GM04503 (cell line): ENCODE measurements at places on chromosomes 11 and 22.

DNA sequence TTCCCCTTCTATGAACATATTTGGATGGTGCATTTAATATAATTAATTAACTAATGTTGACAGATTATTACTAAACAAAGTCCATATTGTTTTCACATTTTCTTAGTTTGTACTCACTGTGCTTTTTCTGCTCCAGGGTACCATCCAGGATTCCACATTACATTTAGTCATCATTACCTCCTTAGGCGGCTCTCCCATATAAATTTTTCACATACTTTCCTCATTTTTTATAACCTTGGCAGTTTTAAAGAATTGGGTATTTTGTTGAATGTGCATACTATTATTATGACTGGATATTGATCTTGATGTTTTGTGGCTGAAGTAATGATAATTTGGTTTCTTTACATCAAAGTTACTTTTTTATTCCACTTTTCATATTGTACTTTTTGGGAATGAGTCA lies 755.6 kb upstream of the ANO3 start:
- DNase-seq = no peak

DNA sequence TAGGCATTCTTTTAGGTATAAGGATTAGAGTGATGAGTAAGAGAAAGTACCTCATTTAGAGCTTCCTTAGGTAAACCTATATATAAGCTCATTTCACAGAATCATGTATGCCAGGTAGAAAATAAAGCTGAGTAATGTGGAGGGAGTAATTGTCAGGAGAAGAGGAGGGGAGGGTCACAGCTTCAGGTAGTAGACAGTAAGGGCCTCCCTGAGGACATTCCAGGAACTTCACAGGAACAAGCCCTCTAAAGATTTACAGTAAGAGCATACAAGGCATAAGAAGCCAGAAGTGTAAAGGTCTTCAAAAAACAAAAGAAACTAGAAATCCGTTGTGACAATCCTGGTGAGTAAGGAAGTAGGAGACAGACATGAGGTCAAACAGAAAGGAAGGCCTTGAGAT lies 57.6 kb downstream of the USP47 start:
- no peak for DNase-seq

GRCh38 chr11:12089473-12089872 lies 20.9 kb upstream of the MICAL2 start:
- DNase-seq = no peak

GRCh38 chr11:69295079-69295994 lies 1.4 kb downstream of the MYEOV start:
- DNase-seq = no peak

- no peak for DNase-seq
These were observed 11.0 kb upstream of the OR56A3 start for GRCh38 chr11:5931061-5931460.

- DNase-seq = peak; percentile 18
These were observed 2.5 kb downstream of the OR52W1 start for GRCh38 chr11:6201481-6201880.

DNA sequence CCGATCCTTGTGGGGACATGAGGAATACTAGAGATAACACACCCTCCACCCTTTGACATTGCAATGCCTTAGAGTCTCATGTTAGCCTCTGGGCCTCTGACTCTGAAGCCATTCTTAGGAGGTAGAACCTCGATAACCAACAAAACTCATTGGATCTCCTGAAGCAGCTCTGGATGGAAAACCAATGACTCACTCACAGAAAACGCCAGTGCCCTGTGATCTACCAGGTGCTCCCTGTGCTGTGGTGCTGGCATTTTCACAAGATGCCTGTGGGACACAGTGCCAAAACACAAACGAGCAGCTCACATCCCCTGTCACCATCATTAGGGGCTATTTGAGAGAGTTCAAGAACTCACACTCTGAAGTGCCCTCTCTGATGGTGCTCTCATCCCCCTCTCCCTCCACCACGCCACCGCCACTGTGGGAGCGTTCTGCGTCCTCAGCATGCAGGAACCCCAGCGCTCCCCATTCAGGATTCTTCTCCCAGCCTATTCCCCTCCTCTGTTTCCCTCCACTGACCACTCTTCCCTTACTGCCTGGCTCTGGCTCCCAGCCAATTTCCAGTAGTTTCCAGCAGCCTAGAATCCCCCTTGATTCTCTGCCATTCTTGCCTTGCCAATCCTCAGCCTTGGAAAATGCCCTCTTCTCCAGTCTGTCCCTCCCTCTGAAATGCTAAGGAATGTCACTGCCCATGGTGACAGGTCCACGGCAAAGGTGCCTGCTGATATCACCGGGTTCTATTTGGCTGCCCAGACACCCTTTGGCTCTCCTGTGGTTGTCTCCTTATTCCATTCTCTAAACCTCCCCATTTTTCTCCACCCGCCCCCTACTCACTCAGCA lies 4.7 kb upstream of the POLD4 start:
- DNase-seq = no peak

- DNase-seq = no peak
These were observed 5.9 kb upstream of the IFITM3 start for GRCh38 chr11:326592-326841.

GRCh38 chr11:74932169-74932568 lies 16.7 kb downstream of the XRRA1 start:
- no peak for DNase-seq

- DNase-seq = no peak
These were observed 80.9 kb upstream of the CSNK2A3 start for GRCh38 chr11:11433960-11434359.

- DNase-seq = no peak
These were observed 1.3 kb downstream of the C11orf42 start for GRCh38 chr11:6206456-6207180.

GRCh38 chr22:21796863-21797262 lies 61.3 kb upstream of the YPEL1 start:
- DNase-seq = no peak

DNA sequence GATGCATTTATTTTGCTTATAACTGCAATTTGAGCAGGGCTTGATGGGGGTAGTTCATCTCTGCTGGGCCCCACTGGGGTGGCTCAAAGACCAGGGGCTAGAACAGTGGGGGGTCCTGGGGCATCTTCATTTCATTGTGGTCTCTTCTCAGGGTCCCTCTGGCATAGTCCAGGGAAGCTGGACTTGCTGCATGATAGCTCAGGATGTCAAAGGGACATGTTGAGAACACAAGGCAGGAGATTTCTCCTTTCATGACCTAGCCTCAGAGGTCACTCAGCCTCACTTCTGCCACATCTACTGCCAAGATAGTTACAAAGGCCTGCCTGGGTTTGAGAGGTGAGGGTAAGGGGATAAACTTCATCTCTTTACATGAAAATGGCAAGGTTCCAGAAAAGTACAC lies 89.5 kb downstream of the CWC15 start:
- no peak for DNase-seq

DNA sequence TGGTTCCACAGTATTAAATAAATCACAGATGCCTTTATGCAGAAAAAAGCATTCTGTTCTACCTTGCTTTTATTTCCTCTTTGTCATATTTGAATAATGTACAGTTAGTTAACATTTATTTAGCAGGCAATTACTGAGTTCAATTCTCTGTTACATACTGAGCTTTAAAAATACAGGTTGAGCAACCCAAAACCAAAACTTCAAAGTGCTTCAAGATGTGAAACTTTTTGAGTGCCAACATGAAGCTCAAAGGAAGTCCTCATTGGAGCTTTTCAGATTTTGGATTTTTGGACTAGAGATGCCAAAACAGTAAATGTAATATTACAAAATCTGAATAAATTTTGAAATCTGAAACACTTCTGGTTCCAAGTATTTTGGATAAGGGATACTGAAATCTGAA lies 54.1 kb downstream of the PDHX start:
- DNase-seq = peak; percentile 26

- DNase-seq = no peak
These were observed 440.3 kb downstream of the ETS1 start for GRCh38 chr11:128146926-128147605.

GRCh38 chr11:25066706-25067105 lies 569.9 kb downstream of the LUZP2 start:
- DNase-seq = no peak

DNA sequence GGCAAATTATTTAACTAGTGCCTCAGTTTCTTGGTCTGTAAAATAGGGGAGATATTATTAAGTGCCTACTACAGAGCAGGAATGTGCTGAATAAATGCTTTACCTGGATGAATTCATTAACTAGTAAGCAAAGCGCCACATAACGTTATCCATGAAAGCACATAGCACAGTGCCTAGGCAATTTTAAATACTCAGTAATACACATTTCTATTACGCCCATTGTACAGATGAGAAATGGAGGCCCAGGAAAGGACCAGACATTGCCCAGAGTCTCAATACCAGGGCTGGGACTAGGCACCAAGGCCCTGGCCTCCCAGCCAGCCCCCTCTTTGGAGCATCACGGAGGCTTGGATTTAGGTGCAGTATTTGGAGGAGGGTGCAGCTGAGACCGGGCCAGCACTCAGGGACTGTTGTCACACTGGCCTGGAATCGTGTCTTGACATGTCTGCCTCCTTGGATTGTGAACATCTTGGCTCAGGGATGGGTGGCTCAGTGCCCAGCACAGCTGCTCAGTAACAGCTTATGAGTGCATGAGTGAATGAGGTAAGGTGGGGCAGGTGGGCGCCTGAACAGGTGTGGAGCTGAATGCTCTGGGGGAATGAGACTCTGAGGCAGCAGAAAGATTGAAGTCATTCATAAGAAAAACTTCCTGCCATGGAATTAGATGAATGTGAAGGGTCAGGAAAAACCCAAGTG lies 42.1 kb upstream of the TPBGL start:
- DNase-seq = no peak

GRCh38 chr11:119472186-119472855 lies 49.3 kb upstream of the THY1 start:
- DNase-seq = no peak

- no peak for DNase-seq
These were observed 21.6 kb upstream of the OR6X1 start for GRCh38 chr11:123775715-123776549.

- no peak for DNase-seq
These were observed at the start of gene NCR3LG1 for GRCh38 chr11:17351510-17352176. Gene NCR3LG1, plus strand, starts transcription at chr11:17351800. Its CDS starts 170 bp downstream, at chr11:17351970.

- no peak for DNase-seq
These were observed 8.5 kb downstream of the SH3BP1 start for GRCh38 chr22:37647928-37648327.

DNA sequence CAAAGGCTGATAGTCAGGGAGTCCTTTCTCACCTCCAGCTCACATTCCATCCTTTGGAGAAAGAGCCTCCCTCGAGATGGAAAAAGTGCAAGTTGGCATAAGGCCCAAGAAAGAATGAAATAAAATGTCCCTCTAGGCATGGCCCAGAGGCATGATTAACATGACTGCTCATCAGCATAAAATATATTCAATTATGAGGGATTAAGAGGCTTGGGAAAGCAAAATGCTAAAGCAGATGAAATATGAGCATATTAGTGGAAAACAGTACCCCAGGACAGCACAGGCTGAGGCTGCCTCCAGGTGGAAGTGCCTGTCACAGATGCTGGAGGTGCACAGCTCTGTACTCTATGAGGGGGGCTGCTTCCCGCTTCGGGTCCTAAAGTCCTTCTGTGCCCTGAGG lies 347.8 kb upstream of the PLET1 start:
- no peak for DNase-seq

GRCh38 chr11:74672332-74672955 lies 58.8 kb downstream of the CHRDL2 start:
- DNase-seq = no peak

DNA sequence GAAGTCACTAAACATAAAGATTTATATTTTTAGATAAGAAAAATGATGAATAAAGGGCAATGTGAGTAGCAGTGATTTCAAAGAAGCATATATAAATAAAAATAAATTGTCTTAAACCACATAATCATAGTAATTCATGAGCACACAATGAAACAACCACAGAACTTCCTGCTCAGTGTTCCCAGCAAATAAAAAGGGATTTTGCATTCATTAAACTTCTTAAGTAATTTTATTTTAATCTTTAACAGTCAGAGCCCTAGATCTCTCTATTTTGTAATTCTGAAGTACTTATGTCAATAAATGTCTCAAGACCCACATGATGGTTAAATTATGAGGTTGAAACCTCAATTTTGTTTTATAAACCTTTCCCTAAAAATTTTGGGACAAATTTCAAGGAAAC lies 14.5 kb upstream of the MMP20 start:
- DNase-seq = no peak
